ENCODE measurements at places on chromosomes 3 and 15. TPM values are rescaled to one million over a fixed set of nuclear protein-coding genes. Genes with fewer than 3 reads are reported as not detected.

NR1I2 gene
- total RNA-seq, result under 0.01 TPM

CCDC12 gene
- total RNA-seq, result 24.7 TPM

CDC25A gene
- 16.5 TPM for total RNA-seq

CDV3 gene
- 121 TPM for total RNA-seq

C3orf85 gene
- not detected for total RNA-seq
